Right atrium auricular region (tissue), 2 donors: ENCODE measurements at places on chromosomes 3 and 15.

DNA sequence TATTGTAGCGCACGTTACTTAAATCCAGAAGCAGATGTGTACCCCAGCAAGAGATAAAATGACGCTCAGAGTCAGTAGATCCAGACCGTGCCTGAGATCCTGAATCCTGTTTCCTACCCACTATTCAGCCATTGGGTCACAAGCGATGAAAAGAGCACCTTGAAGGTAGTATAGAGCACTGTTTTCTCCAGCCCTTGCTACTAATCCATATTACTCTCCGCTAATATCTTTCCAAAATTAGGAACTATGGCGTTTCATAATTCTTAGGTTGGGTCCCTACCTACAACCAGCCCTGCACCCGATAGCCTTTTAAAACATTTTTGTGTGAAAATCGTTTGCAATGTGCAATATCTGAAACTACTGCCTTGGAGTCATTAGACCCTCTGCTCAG is 596 bp downstream of the BTD start:
- H3K36me3 ChIP-seq, result peaks cover 3% of the 10 kb centered on the region
- peaks cover 20% of the 10 kb centered on the region for H3K4me1 ChIP-seq
- no peak for DNase-seq
- peak overlapping the region; percentile 84 for H3K27ac ChIP-seq

DNA sequence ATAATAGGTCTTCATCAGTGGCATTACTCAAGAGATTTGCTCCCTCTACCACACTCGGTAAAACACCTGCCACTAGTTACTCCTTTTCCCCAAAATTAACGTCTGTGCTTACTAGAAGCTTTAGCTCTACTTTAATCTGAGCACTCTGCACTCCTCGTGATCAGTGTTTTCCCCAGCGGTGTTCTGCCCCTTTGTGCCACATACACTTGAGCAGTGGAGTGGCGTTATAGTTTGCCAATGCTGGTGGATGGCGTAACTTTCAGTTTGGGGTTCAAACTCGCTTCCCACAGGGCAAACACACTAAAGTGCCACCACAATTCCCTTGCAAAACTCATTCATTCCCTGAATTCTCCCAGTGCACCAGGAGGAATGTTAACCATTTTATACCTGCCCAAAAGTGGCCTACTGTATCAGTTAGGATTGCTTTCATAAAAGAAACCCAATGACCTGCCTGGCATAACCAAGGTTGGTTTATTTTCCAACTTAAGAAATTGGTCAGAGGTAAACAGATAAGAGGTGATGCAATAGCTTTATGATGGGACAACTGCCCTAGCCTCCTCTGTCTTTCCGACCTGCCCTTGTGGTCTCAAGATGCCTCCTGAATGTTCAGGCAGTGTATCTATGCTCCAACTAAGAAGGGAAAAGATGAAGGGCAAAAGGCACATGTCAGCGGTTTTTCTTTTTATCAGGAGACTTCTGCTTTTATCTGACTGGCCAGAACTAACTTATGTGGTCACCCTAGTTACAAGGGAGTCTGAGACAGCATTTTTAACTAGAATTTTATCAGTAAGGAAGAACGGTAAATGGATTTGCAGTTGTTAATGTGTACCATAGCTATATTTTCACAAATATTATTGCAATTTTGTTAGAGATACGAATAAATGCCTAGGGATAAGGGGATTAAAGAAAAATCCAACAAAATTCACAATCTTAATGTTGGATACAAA is 83.9 kb downstream of the FSIP1 start:
- H3K36me3 ChIP-seq, result no peaks in the 10 kb centered on the region
- H3K27ac ChIP-seq, result no peak overlapping the region

GRCh38 chr3:89841041-89841440 is 733.6 kb downstream of the EPHA3 start:
- no peak for DNase-seq
- no peaks in the 10 kb centered on the region for H3K27me3 ChIP-seq
- H3K27ac ChIP-seq, result no peak overlapping the region
- H3K4me1 ChIP-seq, result no peaks in the 10 kb centered on the region

GRCh38 chr15:101568821-101569555 is 79.5 kb upstream of the PCSK6 start:
- no peaks in the 10 kb centered on the region for H3K36me3 ChIP-seq
- no peak overlapping the region for H3K4me3 ChIP-seq
- H3K27ac ChIP-seq, result no peak overlapping the region
- H3K4me1 ChIP-seq, result no peaks in the 10 kb centered on the region
- H3K27me3 ChIP-seq, result no peaks in the 10 kb centered on the region

- no peaks in the 10 kb centered on the region for H3K27me3 ChIP-seq
- no peaks in the 10 kb centered on the region for H3K36me3 ChIP-seq
- DNase-seq, result no peak
Observed at GRCh38 chr15:100728371-100729201, 126.2 kb downstream of the ASB7 start.
